ENCODE measurements at places on chromosomes 4 and X. TPM values are rescaled to one million over a fixed set of nuclear protein-coding genes. Genes with fewer than 3 reads are reported as not detected.

MAGED4 gene
- total RNA-seq: 34.5 TPM

IQCM gene
- not detected for total RNA-seq

GRCh38 chrX:55057675-55058249 is 17.1 kb upstream of the PAGE2B start:
- peak; percentile 33 for DNase-seq

GRCh38 chr4:102599886-102600285 is 98.7 kb downstream of the NFKB1 start:
- peak; percentile 35 for DNase-seq

GRCh38 chr4:101981756-101982155 is 191.2 kb downstream of the BANK1 start:
- no peak for DNase-seq
